ENCODE measurements at places on chromosomes 3 and 15. TPM values are rescaled to one million over a fixed set of nuclear protein-coding genes. Genes with fewer than 3 reads are reported as not detected.

Gene CACNA2D2
- total RNA-seq, result not detected

Gene EXD1
- not detected for total RNA-seq

Gene REC114
- total RNA-seq, result not detected

Gene CDCP1
- 5.4 TPM for total RNA-seq

Gene SLC12A1
- total RNA-seq, result not detected

Gene LXN
- not detected for total RNA-seq

Gene CPB1
- total RNA-seq, result not detected

Gene ACVR2B
- total RNA-seq, result 7.0 TPM

Gene SGO1
- 12.1 TPM for total RNA-seq

Gene KNL1
- total RNA-seq, result 26.9 TPM

Gene UTS2B
- not detected for total RNA-seq

Gene PLSCR5
- not detected for total RNA-seq

Gene ALDH1A2
- not detected for total RNA-seq

Gene ATP13A5
- total RNA-seq, result not detected

Gene SPESP1
- 16.2 TPM for total RNA-seq
